Effector memory CD8-positive, alpha-beta T cell (primary cell): ENCODE measurements at places on chromosomes 3 and 15.

DNA sequence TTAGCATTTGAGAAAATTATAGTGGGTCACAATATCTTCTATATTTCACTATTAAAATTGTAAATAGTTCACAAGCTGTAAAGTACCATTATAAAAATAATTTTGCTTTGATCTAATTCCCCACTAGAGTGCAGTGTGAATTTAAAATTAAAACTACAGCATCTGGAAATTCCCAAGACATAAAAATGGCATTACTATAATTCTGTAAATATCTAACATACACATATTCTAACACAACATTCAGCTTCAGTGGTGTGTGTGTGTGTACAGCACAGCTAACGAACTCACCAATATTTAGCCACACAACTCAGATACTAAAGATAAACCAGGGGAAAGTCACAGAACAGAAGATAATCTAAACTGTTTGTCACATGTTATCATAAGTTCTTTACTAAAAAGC is 424.9 kb upstream of the ZNF385D start:
- no peak for DNase-seq

DNA sequence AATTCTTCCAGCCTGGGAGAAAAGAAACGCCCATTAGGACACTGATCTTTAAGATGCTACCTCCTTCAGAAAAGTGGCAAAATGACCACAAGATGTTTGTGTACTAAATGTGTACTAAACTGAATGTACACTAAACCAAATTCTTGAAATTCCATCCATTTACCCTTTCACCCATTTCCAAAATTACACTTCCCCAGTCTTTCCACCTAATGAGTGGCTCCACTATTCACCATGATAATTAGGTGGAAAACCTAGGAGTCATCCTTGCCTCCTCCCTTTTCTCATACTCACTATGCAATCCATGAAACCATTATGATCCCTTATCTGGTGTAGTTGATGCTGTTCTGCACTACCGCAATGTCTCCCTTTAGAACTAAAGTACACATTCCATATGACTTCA is 452.1 kb upstream of the THBS1 start:
- DNase-seq, result no peak

DNA sequence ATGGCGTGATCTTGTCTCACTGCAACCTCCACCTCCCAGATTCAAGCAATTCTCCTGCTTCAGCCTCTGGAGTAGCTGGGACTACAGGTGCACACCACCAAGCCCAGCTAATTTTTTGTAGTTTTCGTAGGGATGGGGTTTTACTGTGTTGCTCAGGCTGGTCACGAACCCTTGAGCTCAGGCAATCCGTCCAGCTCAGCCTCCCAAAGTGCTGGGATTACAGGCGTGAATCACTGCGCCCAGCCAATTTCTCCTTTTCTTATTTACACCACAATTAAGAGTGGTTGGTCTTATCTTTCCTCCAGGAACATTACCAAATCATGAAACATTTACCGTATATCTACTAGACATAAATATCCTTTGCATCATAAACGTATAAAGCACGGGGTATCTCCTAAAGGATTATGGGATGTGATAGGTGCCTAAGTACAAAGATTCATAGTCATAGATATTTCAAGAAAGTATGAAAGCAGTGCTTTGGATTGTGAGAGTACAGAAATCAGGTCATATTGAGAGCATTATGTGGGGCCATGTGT is 194.5 kb downstream of the RBMS3 start:
- no peak for DNase-seq

- no peak for DNase-seq
These were observed 52.1 kb upstream of the IL12A start for GRCh38 chr3:159936541-159936940.

DNA sequence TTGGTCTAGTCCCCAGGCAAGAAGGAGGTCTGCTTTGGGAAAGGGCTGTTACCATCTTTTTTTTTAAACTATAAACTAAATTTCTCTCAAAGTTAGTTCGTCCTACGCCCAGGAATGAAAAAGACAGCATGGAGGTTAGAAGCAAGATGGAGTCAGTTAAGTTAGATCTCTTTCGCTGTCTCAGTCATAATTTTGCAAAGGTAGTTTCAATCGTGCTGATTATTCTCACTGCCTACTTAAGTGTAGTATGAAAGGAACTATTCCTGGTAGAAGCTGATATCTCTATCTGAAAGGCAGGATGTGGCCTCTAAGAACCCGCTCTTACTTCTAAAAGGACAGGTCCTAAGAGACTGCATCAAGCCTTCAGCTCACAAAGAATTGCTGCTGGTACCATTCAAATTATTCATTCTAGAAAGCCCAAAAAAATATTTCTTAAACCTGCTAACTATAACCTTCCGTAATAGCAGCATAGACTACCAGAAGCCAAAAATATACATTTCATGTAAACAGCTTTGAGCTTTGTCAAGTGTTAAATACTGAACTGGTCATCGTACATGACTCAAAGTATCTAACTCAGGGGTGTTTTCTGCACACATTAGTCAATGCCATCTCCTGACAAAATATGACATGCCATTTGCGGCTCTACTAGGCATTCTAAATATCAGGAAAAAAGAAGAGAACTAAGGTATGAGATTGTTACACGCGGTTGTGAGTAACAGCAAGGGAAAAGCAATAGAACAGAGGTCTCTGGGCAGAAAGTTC is 96.0 kb upstream of the CCDC80 start:
- no peak for DNase-seq
